ENCODE measurements at places on chromosomes 12 and 14.
A peak's percentile ranks its signal among the peaks of the same experiment; 100 is the strongest.

DNA sequence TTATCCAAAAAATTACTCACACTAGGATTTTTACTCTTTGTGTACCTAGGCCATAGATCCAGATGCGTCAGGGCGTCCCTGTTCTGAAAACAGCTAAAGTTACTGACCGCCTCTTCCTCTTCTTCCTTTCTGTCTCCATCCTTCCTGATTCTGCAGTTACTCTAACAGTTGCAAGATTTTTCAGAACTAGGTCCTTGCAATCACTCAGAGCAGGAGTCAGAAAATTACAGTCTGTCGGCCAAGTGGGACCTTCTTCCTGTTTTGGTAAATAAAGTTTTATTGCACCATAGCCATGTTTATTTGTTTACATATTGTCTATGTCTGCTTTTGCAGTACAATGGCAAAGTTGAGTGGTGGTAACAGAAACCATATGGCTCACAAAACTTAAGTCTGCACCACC, 25.6 kb upstream of the FGF6 start:
- no peak for DNase-seq

DNA sequence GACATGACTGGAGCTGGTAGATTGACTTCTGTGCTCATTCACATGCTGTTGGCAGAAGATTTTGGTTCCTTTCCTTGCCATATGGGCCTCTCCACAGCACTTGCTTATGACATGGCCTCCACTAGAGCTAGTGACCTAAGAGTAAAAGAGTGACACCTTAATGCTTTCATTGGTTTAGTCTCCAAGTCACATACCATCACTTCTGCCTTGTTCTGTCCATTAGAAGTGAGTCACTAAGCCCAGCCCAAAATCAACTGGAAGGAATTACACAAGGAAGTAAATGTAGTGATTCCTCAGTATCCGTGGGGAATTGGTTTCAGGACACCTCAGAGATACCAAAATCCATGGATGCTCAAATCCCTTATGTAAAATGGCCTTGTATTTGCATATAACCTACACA, 81.3 kb downstream of the PPHLN1 start:
- no peak for DNase-seq

DNA sequence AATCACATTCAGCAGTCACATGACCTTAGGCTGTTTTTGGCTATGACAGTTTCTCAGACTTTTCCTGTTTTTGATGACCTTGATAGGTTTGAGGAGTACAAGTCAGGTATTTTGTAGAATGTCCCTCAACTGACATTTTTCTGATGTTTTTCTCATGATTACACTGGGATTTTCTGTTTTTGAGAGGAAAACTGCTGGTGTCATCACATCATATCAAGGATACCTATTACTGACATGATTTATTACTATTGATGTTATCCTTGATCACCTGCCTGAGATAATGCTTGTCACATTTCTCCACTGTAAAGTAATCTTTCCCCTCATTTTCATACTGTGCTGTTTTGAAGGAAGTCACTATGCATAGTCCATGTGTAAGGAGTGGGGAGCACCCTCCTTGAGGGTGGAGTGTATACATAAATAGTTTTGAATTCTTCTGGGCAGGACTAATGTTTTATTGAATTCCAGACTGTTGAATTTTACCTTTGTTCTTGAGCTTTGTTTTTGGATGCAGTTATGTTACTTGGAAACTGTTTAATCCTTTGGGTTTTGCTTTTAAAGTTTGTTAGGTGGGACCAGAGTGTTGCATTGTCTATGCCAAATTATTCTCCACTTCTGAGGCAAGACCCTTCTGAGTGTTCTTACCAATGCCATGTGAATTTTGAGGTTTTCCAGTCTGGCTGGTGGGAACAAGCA, 444.5 kb upstream of the FAR2 start:
- no peak for DNase-seq

- no peak for DNase-seq
Measured at GRCh38 chr12:31631809-31632208, 27.7 kb upstream of the ETFBKMT start.

DNA sequence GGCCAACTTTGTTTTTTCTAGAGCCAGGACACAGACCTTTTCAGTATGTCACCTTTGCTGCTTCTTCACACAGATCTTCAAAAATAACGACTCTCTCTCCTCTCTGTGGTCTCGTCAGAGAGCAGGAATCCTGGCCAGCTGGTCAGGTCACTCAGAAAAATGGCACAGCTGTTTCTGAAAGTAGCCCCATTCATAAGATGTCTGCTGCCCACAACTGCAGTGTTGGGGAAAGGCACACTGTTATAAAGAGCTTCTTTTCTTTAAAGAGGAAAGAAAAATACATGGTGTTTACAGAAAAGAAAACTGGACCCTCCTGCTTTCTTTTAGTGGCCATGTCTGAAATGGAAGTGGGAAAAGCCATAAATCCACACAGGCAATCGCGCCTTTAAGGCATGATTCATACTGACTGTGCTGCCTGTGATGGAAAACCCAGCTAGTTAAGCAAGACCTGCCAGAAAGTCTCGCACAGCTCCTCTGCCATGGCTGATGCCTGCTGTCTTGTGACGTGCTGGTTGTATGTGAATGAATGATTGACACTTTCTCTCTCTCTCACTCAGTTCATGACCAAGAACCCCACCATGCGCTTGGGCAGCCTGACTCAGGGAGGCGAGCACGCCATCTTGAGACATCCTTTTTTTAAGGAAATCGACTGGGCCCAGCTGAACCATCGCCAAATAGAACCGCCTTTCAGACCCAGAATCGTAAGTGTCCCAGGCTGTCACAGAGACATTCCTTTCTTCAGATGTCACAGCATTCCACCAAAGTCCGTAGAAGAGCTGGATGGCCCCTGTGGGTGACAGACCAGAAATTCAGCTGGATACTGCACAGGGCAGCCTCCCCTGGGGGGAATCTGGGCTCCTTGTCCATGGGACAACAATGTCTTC, 147.9 kb upstream of the HIF1A start:
- DNase-seq, result no peak

DNA sequence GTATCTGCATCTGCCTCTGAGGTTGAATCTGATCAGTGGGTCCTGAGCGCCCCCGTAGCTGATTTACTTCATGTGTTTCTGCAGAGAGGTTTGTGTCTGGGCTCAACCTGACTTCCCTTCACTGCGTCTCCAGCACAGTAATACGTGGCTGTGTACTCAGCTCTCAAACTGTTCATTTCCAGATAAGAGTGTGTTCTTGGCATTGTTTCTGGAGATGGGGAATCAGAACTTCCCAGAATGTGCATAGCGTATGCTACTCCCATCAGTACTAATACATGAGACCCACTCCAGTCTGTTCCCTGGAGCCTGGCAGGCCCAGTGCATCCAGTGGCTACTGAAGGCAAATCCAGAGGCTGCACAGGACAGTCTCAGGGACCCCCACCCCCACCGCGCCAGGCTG, 1297.2 kb downstream of the TMEM121 start:
- no peak for DNase-seq

- DNase-seq, result no peak
Measured at GRCh38 chr14:76763096-76764041, 2.1 kb downstream of the VASH1 start.

DNA sequence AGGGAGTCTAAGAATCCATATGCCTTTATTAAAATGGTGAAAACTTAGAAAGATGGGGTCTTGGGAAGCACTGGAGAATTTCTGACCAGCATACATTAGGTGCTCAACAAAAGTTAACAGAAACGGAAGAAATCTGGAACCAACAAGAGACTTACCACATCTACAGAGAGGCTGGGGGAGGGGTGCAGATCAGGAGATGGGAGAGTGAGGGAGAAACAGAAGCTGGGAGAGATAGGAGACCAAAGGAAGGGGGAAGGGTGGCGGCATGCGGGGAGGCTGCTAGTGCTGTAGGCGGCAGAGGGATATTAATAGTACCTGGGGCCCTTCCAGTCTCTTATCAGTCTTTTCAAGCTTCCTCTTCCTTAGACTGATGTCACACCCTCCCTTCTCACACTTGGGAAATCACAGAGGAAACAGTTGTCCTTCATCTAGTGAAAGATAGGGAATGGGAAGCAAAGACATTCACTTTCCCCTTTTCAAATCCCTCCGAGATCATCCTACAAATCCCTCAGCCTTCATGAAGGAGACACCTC, 18.1 kb downstream of the ZBTB39 start:
- no peak for DNase-seq

DNA sequence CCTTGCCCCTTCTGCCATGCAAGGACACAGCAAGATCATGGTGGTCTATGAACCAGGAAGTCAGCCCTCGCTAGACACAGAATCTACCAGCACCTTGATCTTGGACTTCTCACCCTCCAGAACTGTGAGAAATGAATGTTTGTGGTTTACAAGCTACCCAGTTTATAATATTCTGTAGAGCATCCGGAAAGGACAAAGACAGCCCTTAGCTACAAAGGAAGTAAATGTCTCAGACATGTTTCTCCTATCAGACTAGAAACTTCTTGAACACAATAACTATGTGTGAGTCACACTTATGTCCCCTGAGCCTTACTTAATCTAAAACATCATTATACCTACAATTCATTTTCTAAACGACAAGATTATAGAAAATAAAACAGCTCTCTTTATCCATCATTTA, 176.7 kb downstream of the KLHL28 start:
- DNase-seq, result no peak

GRCh38 chr12:67698672-67699581, 50.4 kb downstream of the DYRK2 start:
- peak; percentile 34 for DNase-seq

DNA sequence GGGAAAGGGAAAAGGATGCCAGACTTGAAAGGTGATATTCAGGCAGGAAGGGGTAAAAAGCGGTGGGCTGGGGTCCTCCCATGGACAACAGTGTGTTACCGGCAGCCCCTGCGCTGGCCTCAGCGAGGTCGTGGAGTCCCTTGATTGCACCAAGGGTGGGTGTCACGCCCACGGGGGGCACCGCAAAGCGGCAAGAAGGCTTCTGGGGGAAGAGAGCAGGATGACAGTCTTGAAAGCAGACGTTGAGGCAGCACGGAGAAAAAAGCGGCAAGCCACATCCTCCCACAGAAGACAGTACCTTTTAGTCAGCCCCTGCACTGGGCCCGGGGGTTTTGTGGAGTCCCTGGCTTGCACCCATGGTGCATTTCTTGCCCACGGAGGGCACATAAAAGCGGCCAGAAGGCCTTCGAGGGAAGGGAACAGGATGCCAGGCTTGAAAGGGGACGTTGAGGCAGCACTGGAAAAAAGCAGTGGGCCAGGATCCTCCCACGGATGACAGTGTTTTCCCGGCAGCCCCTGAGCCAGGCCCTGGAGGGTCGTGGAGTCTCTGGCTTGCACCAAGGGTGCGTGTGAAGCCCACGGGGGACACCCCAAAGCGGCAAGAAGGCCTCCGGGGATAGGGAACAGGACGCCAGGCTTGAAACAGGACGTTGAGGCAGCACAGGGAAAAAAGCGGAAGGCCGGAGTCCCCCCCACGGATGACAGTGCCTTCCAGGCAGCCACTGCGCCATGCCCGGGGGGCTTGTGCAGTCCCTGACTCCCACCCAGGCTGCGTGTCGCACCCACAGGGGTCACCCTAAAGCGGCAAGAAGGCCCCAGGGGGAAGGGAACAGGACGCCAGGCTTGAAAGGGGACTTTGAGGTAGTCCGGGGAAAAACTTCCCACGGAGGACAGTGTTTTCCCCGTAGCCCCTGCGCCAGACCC, 162.2 kb upstream of the ALG10B start:
- DNase-seq, result no peak

DNA sequence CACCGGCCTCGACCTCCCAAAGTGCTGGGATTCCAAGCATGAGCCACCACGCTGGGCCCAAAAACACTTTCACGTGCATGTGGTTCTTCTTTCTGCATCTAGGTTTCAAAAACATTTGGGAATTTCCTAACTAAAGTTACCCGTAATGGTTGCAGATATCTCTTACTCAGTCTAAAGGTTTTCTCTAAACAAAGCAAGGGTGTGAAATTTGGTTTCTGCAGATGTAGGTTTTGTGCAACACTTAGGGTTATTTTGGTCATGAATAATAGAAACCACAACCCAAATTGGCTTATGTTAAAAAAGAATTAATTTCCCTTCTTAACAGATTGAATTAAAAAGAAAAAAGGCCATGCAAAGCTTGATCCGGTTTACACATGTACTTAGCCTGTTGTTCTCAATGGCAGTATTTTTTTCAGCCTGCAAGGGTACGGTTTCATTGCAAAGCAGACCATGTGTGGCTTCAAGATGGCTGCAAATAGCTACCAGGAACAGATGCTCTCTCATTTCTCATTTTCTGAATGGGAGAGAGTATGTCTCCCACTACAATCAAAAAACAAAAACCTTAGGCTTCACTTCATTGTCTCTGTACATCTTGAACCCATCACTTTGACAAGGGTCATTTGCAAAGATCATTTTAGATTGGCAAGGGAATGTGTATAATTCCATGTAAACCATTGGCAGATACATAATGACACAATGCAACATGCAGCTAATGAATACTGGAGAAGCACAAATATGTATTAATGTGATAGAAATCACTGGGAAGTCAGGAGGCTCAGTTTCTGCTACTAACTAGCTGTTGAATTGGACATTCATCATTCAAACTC, 491.2 kb upstream of the FLRT2 start:
- DNase-seq, result no peak

DNA sequence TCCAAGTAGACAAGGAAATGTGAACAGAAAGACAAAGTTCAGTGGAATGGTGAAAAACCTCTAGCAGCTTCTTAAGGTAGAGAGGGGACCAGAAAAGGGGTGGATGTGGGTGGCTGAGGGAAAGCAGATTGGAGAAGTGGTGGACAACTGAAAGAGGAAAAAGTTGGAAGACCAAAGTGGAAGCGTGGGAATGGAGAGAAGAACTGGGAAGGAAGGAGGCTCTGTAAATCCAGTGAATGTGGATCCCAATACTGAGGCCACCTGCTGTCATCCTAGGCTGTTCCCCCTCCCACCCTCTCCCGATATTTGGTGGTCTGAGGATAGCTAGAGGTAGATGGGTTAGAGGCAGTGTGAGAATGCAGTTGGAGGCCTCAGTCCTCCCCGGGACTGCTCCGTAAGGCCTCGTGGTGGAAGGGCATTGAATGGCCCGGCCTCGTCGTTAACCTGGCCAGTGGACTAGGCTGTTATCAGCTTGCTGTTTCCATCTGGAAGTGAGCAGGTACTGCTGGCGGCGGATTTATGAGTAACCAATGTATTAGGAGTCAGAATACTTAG, 822 bp upstream of the POU6F1 start:
- no peak for DNase-seq

DNA sequence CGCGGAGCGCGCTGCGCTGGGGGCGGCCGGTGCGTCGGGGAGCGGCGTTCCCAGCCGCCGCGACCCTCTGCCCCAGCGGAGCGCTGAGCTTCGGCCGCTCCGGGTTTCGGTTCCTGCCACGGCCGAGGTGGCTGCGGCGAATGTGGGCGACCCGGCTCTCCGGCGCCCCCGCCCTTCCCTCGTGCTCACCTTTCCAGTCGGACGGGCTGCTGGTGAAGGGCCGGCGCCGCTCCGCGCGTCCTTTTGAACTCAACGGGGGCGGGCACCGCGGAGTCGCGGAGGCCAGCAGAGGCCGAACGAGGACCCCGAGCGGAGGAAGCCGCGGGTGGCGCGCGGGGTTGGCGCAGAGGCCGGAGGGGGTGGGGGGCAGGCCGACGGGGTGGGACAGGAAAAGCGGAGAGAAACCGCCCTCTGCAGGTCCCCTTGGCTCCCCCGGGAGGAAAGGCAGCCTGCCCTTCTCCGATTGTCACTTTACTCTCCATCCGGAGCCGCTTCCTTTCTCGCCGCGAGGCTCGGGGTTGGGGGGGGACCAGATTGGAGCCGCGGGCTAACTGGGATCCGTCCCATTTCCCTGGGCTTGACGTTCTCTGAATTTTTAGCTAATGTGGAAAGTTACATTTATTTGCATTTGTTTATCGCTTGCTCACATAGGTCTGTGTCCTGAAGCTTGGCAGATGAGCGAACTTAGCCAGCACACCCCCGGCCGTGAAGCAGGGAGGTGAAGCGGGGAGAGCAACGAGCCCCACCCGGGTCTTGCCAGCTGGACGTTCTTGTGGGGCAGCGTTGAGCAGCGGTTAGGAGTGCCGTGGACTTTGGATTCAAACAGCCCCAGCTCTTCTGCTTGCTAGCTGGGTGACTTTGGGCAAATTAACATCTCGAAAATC, at the start of gene SMAGP:
Gene SMAGP (minus strand): TSS at position 349 of the 884 bp plus-strand sequence. CDS start 1,137 bp downstream, outside the sequence.
- peak; percentile 49 for DNase-seq

All from stimulated activated CD4-positive, alpha-beta T cell treated with anti-CD3 and anti-CD28 coated beads, Interleukin-4, amount 100 ng/mL, for 1 hour (primary cell).